ENCODE measurements at places on chromosomes 6 and 20.

- no peak for DNase-seq
Observed at GRCh38 chr6:71289802-71290175, 1.2 kb downstream of the OGFRL1 start.

DNA sequence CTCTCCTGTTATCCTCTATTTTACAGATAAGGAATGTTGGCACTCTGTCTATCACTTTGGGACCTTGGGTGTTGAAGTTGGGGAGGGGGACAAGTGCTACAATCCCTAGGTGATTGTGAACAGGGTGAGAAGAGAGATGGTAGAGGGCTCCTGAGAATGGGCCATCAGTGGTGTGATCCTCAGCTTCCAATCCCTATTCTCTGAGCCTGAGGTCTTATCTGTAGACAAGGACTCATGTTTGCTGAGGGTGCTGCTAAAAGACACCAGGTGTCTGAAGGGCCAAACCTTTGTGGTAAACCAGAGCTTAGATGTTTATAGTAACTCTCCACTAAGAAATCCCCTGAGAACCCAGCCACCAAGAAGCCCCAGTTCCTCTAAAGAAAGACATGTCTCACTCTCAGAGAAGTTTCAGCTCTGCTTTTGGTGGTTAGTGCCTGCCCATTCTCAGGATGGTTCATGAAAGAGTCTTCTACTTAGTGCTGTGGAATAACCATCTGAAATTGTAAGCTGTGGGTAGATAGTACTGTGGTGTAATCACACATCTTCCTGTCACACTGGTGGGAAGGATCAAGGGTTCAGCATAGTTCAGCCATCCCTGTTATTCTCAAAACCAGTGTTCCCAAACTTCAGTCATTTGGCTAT lies 58.2 kb upstream of the IL20RA start:
- no peak for DNase-seq

DNA sequence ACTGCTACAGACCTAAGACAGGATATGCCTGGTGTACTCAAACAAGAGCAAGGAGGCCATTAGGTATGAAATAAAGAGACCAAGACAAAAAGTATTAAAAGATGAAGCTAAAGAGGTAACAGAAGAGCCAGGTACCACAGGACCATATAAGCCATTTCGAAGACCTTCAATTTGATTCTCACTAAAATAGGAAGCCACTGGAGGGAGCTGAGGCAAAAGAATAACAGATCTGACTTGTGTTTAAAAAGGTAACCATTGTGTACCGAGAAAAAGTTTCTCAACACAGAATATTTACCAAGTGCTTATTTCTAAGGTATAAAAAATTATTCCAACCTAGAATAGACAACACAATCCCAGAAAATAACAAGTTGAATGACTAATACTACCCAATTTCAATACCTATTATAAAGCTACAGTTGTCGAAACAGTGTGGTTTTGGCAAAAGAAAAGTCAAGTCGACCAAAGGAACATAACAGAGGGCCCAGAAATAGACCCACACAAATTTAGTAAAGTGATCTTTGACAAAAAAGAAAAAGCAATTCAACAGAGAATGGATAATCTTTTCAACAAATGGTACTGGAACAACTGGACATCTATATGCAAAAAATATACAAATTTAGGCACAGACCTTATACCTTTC lies 125.3 kb upstream of the DST start:
- DNase-seq: no peak

- DNase-seq: no peak
Observed at GRCh38 chr6:141437685-141438084, 695.0 kb upstream of the GJE1 start.

GRCh38 chr6:134882426-134883038 lies 67.4 kb downstream of the ALDH8A1 start:
- peak; percentile 40 for DNase-seq

- DNase-seq: no peak
Observed at GRCh38 chr6:48183178-48183577, 72.2 kb upstream of the PTCHD4 start.

DNA sequence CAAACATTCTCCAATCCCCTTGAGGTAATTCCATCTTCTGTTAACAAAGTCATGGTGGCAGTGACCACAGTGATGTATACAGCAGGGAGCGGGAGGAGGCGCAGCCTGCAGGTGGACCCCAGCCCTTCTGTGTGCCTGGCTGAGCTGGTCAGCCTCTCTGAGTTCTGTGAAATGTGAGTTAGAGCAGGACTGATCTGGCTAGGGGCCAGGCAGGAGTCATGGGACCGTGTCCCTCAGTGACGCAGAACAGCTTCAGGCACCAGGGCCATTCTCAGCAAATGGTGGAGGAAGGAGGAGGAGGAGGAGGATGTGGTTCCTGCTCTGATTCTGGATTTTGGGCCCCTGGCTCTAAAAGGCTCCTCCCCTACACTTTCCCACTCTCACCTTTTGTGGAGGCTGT lies 6.9 kb downstream of the PHACTR3 start:
- no peak for DNase-seq

DNA sequence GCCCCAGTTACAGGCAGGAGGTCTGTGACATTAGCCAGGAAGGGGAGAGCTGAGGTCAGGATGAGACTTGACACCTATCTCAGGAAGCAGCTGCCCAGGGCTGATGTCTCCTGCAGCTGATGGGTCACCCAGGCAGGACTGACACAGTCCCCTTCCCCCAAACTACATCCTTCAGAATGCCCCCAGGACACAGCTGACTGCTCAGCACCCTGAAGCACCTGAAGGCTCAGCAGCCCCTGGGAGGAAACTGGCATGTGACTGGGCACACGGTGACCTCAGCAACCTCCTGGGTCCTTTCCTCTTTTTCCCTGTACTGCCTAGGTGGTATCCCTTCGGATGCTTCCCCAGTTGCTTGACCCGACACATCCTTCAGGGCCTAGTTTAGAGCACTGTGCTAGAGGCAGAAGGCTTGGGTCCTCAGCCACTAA lies 1.9 kb downstream of the SDC4 start:
- no peak for DNase-seq

GRCh38 chr6:7974565-7974937 lies 64.0 kb upstream of the TXNDC5 start:
- DNase-seq: no peak

GRCh38 chr20:10909803-10910202 lies 236.0 kb upstream of the JAG1 start:
- DNase-seq: no peak

DNA sequence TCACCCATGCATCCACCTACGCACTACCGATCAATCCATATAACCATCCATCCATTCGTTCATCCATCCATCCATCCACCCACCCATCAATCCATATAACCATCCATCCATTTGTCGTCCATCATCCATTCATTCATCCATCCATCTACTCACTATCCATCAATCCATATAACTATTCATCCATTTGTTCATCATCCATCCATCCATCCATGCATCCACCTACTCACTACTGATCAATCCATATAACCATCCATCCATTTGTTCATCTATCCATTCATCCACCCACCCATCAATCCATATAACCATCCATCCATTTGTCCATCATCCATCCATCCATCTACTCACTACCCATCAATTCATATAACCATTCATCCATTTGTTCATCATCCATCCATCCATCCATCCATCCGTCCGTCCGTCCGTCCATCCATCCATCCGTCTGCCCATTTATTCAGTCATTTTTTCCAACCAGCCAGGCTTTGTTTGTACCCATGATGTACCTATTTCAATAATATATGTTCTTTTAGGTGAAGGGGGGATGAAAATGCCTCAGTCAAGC lies 6.1 kb upstream of the BPIFB6 start:
- DNase-seq: no peak

DNA sequence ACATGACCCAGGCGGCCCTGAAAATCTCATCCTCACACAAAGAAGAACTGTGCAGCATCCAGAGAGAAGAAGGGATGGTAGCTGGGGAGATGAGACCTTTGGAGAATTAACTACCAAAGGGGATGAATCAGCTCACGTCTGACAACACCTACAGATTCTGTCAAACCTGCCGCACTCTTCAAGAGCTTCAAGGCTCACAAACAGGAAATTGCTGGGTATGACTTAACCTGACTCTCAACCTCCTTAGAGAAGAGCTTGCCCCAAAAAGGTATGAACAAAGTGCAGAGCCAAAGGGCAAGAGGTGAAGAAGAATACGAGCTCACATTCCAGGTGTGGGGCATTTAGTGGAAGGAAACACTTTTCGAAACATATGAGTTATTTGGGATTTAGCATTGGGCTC lies 139.8 kb downstream of the BACH2 start:
- DNase-seq: no peak

GRCh38 chr6:135266675-135267074 lies 85.6 kb downstream of the MYB start:
- no peak for DNase-seq

- DNase-seq: no peak
Observed at GRCh38 chr6:33604941-33605854, 15.9 kb upstream of the ITPR3 start.

DNA sequence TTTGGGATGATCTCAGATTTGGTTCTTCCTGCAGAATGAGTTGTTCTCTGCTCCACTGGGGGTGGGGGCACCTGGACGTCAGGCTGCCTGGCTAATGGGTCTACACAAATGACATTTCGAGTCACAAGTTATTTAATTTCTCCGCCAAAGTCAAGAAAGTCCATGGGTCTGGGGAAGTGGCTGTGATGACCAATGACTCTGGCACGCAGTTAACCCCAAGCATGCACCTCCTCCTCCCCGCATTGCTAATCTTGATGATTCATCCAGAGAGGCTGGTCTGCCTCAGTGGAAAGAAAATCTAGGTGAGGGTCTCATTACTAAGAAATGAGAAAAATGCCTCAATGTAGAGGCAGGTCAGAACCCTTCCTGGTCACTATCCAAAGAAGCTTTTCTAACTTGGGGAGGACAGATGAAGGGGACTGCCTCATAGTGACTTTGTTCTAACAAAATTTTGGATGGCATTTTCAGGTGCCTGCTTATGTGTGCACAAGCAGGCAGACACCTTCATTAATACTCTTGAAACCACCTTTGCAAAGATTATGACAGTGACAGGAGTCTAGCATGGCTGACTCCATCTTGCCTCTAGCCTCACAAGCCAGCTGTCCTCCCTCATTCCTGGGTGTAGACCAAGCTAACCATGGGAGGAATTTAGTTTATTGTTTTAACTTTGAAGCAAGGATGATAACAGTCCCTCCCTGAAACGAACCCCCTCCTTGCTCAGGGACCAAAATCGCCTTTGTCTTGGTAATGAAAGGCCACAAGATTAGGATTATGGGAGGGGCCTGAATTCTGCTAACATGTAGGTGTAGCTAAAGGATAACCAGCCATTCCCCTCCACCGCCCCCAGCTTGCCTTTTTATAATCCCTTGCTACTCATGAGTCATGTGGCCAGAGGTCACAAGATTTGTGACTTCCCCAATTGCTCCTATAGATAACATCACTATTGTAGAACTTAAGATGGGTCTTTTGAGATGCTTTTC lies 98.6 kb upstream of the MRPS10 start:
- DNase-seq: no peak

- DNase-seq: no peak
Observed at GRCh38 chr20:48795732-48796131, 32.1 kb downstream of the PREX1 start.

- DNase-seq: no peak
Observed at GRCh38 chr6:159892053-159892452, 1.3 kb downstream of the MAS1 start.

GRCh38 chr6:105227295-105227767 lies 47.5 kb upstream of the POPDC3 start:
- DNase-seq: no peak

DNA sequence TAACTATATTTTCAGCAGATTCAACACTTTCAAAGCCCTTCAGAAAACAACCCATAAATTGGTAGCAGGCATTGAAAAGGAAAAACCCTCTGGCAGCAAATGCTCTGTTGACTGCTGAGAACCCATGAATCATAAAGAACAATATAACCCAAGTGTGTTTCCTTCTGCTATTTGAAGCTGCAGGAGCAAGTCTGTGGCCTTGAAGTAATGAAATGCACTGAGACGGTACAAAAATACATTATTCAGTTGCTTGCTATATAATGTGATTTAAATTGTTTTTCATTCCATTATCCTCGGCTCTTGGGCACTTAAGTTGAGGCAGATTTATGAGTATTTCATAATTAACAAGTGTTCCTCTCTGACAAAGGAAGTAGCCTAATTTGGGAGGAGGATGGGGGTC lies 40.6 kb upstream of the SAMD5 start:
- no peak for DNase-seq

GRCh38 chr20:54470697-54471096 lies 4.7 kb upstream of the DOK5 start:
- DNase-seq: no peak

GRCh38 chr6:131565056-131565455 lies 8.0 kb upstream of the ARG1 start:
- no peak for DNase-seq

DNA sequence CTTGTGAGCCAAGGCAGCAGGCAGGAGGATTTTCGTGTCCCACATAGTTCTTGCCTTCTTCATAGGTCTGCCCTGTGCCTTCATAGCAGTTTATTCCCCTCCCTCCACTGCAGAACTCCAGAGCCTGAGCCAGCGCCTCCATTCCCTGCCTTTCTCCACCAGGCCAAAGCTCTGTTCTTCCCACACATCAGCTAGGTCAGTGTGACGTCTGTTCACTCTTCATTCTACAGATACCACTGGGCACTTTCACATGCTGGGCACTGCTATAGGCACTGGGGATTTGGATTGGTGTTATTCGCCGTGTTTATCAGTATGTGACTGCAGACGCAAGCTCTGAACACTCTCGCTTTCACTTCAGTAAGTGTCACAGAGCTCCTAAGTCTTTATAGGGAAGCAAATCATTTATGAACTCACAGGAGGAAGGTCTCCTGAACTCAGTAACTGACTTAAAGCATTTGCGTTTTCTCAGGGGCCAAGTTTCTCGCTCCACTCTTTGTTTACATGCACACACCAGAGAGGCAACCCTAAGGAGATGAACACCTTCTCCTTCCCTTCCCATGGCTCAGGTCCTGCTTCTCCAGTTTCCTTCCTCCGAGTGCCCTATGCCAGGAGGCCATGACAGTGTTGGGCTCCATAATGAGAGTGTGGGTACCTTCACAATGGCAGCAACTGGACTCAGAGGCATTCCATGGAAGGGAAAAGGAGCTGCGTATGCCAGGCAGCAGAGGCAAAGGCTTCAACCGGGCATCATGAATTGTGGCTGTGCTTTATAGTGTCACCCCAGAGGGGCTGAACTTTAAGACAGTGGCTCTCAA lies 6.3 kb upstream of the APMAP start:
- DNase-seq: no peak
